ENCODE measurements at places on chromosomes 1 and 21. TPM values are rescaled to one million over a fixed set of nuclear protein-coding genes. Genes with fewer than 3 reads are reported as not detected.

DNA sequence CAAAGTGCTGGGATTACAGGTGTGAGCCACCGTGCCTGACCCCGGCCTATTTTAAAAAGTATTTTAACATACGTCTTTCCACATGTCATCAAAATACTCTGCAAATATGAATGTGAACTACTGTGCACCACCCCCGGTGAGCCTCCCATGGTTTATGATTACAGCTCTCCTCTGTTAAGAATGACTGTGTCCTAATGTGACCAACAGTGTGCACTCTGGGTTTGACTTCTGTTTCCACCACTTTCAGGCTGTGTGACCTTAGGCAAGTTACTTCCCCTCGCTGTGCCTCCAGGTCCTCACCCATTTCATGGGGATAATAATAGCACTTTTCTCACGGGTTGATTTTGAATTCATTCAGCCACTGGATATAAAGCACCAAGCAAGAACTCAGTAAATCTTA lies 14.7 kb downstream of the AMPD2 start:
- DNase-seq = no peak

Gene HSD3B2
- not detected for total RNA-seq

- DNase-seq = no peak
Measured at GRCh38 chr1:171405391-171405714, 80.0 kb upstream of the PRRC2C start.

DNA sequence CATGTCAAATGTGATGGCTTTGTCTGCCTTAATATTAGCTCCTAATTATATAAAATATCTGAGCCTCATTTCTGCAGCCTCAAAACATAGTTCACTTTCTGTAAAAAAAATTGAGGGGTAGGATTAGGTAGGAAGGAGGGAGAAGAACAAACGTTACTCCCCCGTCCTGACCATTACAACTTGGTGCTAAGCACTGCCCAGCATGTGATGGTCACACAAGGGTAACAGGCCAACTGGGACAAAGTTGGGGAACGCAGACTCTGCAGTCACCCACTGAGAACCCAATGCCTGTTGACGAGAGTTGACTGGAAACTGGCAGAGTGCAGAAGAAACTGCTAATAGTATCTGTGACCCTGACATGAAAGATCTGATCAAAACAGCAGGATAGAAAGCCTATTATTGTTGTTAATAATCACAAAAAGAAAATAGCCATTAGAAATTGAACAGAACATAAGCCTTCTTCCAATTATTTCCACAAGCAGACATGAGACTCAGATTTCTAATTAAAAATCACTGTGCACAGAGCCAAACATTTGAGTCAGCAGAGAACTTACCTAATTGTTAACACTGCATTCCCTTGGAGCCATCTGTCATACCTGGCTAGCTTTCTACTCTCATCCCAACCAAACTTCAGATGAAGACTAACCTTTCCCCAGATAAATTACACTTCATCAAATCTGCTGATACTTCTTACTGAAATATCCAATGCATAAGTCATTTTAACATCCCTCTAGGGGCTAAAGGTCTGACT lies 5.5 kb downstream of the SORT1 start:
- DNase-seq = no peak

GRCh38 chr1:44698138-44698537 lies 23.6 kb downstream of the ARMH1 start:
- no peak for DNase-seq

DNA sequence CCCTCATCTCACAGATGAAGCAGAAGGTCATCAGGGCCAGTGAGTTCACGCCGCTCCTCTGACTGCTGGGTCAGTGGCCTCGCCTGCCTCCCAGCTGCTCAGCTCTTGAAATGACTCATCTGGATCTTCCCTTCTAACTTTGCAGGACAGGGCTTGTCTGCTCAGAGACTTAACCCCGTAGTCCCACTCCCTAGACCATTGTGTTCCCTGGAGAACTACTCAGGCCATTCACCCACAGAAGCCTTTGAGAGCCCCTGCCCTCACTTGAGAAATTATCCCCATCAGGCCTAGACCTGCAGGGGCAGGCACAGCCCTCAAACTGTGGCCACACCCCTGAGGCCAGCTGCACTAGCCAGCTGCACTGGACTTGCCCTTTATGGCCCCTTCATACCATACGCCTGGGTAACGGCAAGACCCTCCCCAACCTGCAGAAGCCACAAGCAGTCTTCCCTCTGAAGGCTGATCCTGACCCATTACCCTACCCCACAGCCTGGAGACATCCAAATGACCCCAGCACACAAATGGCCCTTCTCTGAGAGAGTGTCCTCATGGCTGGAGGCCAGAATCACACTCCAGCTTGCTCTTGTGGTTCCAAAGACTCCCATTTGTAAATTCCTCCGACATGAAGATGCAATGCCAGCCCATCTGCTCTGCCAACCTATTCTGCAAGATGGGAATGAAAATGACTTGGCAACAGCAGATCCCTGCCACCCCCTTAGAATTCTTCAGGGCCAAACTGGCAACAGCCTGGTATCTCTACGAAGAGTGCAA lies 33.2 kb downstream of the RCSD1 start:
- DNase-seq = no peak

DNA sequence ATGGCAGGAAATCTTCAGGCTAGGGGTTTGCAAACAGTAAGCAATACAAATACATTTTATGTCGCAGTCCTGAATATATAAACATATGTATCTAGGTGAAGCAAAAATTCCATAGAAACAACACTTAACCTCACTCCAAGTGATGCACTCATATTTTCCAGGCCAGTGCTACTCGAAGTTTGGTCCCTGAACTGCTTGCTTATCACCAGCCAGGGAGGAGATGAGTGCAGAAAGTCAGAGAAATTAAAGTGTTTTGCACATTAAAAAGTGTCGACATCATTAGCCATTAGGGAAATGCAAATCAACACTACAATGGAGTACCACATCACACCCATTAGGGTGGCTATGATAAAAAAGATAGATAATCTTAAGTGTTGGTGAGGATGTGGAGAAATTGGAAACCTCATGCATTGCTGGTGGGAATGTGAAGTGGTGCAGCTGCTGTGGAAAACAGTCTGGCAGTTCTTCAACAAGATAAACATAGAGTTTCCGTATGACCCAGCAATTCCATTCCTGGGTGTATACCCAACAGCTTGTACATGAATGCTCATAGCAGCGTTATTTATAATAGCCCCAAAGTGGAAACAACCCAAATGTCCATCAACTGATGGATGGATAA lies 70.5 kb upstream of the CSF1 start:
- DNase-seq = no peak

Data from mesenteric fat pad (tissue), 1 donor.